A549 treated with GW870086 at 1 μM for 4 hours (cell line): ENCODE measurements at places on chromosomes 3 and 15. TPM values are rescaled to one million over a fixed set of nuclear protein-coding genes. Genes with fewer than 3 reads are reported as not detected.

MESD gene
- total RNA-seq, result 36.2 to 38.0 TPM (median 37.3 TPM) in 5 replicates

ZNF80 gene
- total RNA-seq, result not detected in 5 replicates

CTSH gene
- 40.7 to 48.7 TPM (median 46.8 TPM) in 5 replicates for total RNA-seq

CCR9 gene
- not detected in 5 replicates for total RNA-seq

SI gene
- total RNA-seq, result not detected in 5 replicates

IGSF10 gene
- total RNA-seq, result 0.37 to 0.66 TPM (median 0.49 TPM) in 5 replicates

MUSTN1 gene
- total RNA-seq, result 0.35 TPM in 1 of 5 replicates, not detected in the others

TMC3 gene
- total RNA-seq, result not detected in 5 replicates

CSTA gene
- total RNA-seq, result 0.43 to 2.0 TPM (median 0.81 TPM) in 5 replicates

TRPM1 gene
- total RNA-seq, result not detected in 5 replicates

CFAP100 gene
- total RNA-seq, result not detected in 5 replicates

NMNAT3 gene
- 1.2 to 2.3 TPM (median 1.6 TPM) in 5 replicates for total RNA-seq

RAD18 gene
- 10.8 to 17.3 TPM (median 15.5 TPM) in 5 replicates for total RNA-seq

SAXO2 gene
- 1.3 to 2.8 TPM (median 2.1 TPM) in 5 replicates for total RNA-seq

PLAAT1 gene
- total RNA-seq, result not detected in 5 replicates

CHRM5 gene
- total RNA-seq, result 0.06 TPM in 1 of 5 replicates, not detected in the others

PCCB gene
- total RNA-seq, result 24.4 to 30.4 TPM (median 28.5 TPM) in 5 replicates

SPSB4 gene
- 0.06 to 0.15 TPM (median 0.13 TPM) in 5 replicates for total RNA-seq

NEO1 gene
- total RNA-seq, result 25.5 to 37.0 TPM (median 31.8 TPM) in 5 replicates

NPAP1 gene
- not detected in 5 replicates for total RNA-seq

ZNF501 gene
- not detected in 5 replicates for total RNA-seq

PLA1A gene
- total RNA-seq, result 0.11 to 0.56 TPM (median 0.44 TPM) in 5 replicates

MITF gene
- 5.1 to 9.8 TPM (median 7.8 TPM) in 5 replicates for total RNA-seq

MEGF11 gene
- 0.22 to 0.62 TPM (median 0.41 TPM) in 5 replicates for total RNA-seq

SMAD6 gene
- 21.0 to 27.4 TPM (median 25.1 TPM) in 5 replicates for total RNA-seq

TJP1 gene
- total RNA-seq, result 65.6 to 89.3 TPM (median 82.0 TPM) in 5 replicates

SLC12A1 gene
- total RNA-seq, result not detected in 5 replicates

CCDC13 gene
- 0.41 to 0.61 TPM (median 0.46 TPM) in 5 replicates for total RNA-seq

CLDN18 gene
- not detected in 5 replicates for total RNA-seq

WHAMM gene
- total RNA-seq, result 5.9 to 7.1 TPM (median 6.2 TPM) in 5 replicates

GASK1A gene
- total RNA-seq, result not detected in 5 replicates

KLHL40 gene
- total RNA-seq, result not detected in 5 replicates

MGLL gene
- 64.9 to 77.9 TPM (median 72.2 TPM) in 5 replicates for total RNA-seq

DAPK2 gene
- 4.2 to 5.4 TPM (median 4.8 TPM) in 5 replicates for total RNA-seq

CAND2 gene
- total RNA-seq, result 0.29 to 0.48 TPM (median 0.39 TPM) in 5 replicates

TM4SF1 gene
- 890 to 1,500 TPM (median 1,132 TPM) in 5 replicates for total RNA-seq

POPDC2 gene
- total RNA-seq, result 0.09 to 0.79 TPM (median 0.21 TPM) in 5 replicates

SEMA3F gene
- 10.1 to 16.4 TPM (median 15.0 TPM) in 5 replicates for total RNA-seq

PPP2R3A gene
- total RNA-seq, result 1.1 to 3.4 TPM (median 2.4 TPM) in 5 replicates

ULK4 gene
- 4.9 to 11.3 TPM (median 5.7 TPM) in 5 replicates for total RNA-seq
